Kidney capillary endothelial cell (primary cell): ENCODE measurements at places on chromosomes 3 and 15.

GRCh38 chr3:41103200-41103599, 96.1 kb upstream of the CTNNB1 start:
- no peak for DNase-seq

DNA sequence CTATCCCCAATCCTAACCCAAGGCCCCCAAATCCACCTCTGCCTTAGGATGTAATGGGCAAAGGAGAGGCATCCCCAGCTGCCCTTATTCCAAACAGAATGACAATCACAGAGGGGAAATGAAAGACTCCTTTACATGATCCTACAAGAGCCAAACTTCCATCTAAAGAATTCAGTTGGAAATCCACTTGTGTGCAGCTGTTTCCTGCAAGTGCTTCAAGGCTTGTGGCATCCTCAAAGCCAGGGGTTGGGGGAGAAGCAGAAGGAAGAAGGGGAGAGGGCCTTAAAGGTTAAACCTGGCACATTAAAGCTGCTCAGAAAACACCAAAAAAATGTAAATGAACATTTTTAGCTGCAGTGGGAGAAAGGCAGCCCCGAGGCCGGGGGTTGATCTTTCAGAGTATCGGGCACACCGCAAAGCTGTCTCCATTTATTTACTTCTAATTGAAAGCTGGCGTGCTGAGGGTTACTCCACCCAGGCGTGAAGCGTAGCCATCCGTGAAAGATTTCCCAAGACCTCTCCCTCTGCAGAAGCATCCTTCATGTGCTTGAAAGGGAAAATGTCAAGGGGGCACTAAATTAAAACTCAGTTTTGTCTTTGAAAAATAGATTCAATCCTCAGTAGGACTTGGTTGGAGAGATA, 217.8 kb downstream of the SHQ1 start:
- no peak for DNase-seq

DNA sequence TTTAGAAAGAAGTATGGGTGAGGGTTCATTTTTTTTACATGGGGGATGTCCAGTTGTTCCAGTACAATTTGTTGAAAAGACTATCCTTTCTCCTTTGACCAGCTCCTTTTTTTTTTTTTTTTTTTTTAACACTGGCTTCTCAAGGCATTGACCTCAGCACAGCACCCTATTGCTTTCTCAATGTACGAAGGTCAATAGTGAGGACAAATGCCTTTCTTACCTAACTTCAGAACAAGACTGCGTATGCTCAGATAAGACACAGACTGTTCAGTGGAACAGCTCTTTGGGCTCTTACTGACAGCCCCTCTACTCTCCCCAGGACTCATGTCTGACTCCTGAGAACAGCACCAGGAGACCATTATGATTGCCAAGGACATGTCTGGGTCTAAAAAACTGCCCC, 10.4 kb upstream of the CILP start:
- no peak for DNase-seq

DNA sequence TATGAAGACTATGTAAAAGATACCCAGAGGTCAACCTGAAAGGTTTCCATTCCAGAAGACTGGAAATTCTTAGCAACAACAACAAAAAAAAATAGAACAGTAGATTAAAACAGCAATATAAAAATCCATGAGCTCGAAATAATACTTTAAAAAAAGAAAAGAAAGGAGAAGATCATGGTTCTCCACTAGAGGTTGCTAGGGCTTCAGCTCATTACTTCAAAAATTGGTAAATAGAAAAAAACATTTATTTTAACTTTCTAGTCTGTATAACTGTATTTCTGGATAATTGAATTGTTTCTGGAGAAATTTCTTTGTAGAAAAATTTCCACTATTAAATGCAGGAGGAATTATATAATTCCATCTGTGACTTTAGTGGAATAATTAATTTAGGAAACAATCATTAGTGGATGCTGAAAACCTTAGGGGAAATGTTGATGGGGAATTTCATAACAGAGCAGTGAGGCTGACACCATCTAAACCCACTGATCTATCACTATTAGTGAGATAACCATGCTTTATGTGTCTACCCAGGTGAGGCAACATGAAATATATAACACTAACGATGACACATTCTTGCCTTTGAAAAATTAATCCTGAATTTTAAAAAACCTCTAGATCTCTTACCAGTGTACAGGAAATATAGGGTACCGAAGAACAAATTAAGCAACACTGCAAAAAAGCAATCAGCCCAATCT, 62.5 kb upstream of the SNRK start:
- DNase-seq = peak; percentile 39

GRCh38 chr15:77821188-77821958, 188.7 kb upstream of the LINGO1 start:
- peak; percentile 58 for DNase-seq

DNA sequence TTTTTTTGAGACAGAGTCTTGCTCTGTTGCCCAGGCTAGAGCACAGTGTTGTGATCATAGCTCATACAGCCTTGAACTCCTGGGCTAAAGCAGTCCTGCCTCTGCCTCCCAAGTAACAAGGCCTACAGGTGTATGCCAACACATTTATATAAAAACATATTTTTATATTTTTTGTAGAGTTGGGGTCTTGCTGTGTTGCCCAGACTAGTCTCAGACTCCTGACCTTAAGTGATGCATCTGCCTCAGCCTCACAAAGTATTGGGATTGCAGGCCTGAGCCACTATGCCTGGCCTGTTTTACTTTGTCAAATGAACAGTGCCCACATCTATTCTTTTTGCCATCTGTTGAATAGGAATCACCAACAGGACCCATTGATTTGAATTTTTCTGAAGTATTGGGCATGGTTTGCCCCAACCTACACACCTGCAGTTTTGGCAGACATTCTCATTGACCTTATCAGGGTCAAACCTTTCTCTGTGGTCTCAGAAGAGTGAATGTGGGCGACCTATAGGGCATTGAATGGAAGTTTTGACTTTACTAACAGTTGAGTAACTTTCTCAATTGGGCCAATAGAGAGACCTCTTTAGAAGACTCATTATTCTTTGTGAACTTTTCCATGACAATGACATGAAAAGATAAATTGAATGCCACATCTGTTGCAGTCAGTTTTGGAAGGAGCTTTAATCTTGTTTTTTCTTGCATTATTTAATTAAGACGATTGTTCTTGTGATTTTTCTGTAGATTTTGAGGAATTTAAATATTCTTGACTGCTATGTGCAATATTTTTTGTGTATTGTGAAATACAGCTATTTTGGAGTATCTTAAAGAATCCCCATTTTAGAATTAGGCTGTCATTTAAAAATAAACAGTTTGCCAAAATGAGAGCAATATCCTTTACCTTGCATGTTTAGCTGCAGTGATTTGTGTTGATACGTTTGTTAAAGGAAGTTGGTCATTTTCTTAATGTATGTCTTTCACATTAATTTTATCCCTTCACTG, 2.7 kb downstream of the IREB2 start:
- no peak for DNase-seq

DNA sequence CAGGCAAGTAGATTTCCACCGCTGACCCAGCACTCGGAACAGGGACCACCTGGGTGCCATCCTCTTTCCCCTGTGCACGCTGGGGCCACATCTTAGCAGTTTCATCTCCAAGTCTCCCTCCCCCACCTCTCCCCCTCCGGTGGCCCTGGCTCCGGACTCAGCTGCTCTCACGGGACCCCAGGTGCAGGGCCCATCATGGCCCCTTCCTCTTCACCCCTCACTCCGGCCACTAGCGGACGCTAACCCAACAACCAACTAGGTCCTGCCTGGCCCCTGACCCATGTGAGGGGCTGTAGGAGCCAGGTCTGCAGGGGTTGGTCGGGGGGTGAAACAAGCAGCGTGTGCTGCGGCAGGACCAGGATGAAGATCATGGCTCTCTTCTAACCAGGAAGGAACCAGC, 31.3 kb upstream of the IQSEC1 start:
- no peak for DNase-seq

DNA sequence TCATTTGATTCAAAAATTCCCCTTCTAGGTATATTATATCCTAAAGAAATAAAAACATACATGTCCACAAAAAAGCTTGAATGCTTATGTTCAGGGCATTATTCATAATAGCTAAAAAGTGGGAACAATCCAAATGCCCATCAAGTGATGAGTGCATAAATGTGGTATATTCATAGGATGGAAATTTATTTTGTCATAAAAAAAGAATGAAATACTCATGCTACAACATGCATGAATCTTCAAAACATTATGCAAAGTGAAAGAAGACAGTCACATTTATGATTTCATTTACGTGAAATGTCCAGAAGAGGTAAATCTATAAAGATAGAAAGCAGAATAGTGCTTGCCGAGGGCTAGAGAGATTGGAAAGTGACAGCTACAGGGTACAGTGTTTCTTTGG, 83.6 kb upstream of the SLC25A36 start:
- no peak for DNase-seq

GRCh38 chr3:143128227-143128955, 8.8 kb downstream of the CHST2 start:
- DNase-seq = no peak

GRCh38 chr3:103210583-103210982, 775.8 kb downstream of the ZPLD1 start:
- peak; percentile 25 for DNase-seq

DNA sequence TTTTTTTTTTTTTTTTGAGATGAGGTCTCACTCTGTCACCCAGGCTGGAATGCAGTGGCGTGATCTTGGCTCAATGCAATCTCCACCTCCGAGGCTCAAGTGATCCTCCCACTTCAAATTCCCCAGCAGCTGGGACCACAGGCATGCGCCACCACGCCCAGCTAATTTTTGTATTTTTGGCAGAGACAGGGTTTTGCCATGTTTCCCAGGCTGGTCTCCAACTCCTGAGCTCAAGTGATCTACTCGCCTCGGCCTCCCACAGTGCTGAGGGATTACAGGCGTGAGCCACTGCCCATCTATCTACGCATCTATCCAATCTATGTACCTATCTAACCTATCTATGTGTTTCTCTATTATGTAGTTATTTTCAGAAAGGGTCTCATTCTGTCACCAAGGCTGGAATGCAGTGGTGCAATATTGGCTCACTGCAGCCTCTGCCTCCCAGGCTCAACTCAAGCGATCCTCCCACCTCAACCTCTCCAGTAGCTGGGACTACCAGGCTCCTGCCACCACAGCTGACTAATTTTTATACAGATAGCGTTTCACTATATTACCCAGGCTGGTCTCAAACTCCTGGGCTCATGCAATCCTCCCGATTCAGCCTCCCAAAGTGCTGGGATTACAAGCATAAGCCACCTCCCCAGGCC, 20.2 kb upstream of the GPX1 start:
- no peak for DNase-seq

DNA sequence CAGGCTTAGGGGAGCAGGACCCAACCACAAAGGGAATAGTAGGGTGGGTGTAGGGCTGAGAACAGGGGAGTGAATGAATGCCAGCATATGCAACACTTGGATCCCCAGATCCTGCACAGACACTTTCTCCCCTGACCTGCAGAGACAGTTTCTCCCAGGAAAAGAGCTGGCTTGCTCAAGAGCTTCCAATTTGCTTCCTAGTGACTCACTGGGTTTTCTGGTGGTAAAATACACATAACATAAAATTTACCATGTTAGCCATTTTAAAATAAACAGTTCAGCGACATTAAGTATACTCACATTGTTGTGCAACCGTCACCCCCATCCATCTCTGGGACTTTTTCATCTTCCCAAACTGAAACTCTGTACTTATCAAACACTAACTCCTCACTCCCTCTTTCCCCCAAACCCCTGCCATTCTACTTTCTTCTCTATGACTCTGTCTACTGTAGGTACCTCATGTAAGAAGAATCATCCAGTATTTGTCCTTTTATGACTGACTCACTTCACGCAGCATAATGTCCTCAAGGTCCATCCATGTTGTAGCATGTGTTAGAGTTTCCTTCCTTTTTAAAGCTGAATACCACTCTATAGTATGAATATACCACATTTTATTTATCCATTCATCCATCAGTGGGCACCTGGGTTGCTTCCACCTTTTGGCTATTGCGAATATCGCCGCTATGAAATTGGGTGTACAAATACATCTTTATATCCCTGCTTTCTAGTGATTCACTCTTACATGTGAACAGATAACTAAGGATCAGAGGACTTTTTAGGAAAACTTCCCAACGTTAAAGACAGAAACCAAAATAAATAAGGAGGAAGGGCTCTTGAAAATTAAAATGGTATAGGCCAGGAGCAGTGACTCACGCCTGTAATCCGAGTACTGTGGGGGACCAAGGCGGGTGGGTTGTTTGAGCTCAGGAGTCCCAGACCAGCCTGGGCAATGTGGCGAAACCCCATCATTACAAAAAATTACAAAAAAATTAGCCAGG, 95.6 kb upstream of the TJP1 start:
- no peak for DNase-seq
